ENCODE measurements at places on chromosomes 6 and 20.

DNA sequence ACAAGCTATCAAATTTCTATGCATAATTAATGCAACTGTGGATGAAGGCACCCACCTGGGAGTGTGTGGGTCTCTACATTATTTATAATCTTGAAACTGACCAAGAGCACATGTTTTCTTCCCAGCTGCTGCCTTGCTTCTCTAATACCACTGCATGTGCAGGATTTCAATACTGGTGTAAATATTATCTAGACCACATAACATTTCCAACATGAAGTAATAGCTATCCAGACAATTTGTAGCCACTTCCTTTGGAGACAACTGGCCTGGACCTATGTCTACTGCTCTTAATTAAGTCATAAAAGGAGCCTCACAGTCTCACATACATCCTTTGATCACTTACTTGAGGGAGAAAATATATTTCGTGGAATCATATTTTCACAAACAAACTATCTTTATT, 180.7 kb downstream of the HIVEP2 start:
- no peak for DNase-seq

- DNase-seq, result no peak
Observed at GRCh38 chr6:34760108-34760507, 2.8 kb downstream of the SNRPC start.

GRCh38 chr20:24954151-24954550, 5.1 kb downstream of the CST7 start:
- no peak for DNase-seq

DNA sequence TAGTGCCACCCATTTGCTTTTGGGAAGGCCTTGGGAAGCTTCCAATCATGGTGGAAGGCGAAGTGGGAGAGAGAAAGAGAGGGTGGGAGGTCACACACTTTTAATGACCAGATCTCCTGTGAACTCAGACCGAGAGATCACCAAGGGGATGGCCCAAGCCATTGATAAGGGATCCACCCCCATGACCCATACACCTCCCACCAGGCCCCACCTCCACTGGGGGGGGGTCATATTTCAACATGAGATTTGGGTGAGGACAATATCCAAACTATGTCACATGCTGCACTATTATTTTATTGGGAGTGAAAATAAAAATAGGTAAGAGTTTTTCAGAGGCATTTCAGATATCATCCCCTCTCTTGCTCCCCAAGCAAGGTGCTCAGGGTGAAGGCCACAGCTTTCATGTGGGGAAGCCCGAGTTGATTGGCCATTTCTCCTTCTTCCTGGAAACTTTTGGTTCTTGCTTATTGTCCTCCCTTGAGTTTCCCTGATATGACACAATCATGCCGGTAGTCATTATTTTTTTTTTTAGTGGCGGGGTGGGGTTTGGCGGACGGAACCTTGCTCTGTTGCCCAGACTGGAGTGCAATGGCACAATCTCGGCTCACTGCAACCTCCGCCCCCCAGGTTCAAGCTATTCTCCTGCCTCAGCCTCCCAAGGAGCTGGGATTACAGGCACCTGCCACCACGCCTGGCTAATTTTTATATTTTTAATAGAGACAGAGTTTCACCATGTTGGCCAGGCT, 15.2 kb downstream of the GMPR start:
- no peak for DNase-seq

- no peak for DNase-seq
Observed at GRCh38 chr20:24350923-24351368, 118.5 kb upstream of the SYNDIG1 start.

GRCh38 chr6:136502786-136503185, 47.4 kb downstream of the MAP7 start:
- no peak for DNase-seq

- DNase-seq, result no peak
Observed at GRCh38 chr6:78300885-78301284, 566.5 kb upstream of the IRAK1BP1 start.

DNA sequence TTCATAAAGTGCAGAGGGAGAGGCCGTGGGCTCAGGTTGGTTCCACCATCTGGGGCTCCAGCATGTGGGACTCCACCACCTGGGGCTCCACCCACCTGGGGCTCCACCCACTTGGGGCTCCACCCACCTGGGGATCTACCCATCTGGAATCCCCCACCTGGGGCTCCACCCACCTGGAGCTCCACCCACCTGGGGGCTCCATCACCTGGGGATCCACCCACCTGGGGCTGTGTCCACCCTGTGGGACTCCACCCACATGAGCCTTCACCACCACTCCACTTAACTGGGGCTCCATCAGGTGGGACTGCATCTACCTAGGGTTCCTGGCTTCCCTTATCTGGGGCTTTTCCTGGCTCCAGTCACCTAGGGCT, 226.0 kb upstream of the CDYL start:
- no peak for DNase-seq

- no peak for DNase-seq
Observed at GRCh38 chr6:1087154-1087843, 224.6 kb upstream of the FOXQ1 start.

GRCh38 chr6:28081486-28081751, 1.1 kb downstream of the ZNF165 start:
- no peak for DNase-seq

GRCh38 chr20:38256021-38256420, 4.5 kb downstream of the KIAA1755 start:
- no peak for DNase-seq

DNA sequence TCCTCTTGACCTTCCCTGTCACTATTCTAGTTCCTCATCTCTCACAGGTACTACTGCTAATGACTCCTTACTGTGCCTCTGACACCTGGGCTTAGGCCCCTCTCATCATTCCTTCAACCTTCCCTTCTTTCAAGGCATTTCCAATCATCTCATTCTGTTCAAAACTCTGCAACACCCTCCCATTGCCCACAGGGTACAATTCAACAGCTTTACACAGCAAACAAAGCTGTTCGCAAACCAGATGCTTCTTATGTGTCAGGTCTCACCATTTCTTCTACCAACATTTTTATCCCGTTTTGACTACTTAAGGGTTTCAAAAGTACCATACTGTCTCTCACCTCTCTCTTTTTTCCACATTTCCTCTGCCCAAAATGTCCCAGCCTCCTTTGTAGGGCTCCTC, 84.4 kb upstream of the ID4 start:
- no peak for DNase-seq

- no peak for DNase-seq
Observed at GRCh38 chr20:39829661-39830060, 859.4 kb downstream of the MAFB start.

- no peak for DNase-seq
Observed at GRCh38 chr6:36478051-36478526, 35.3 kb downstream of the KCTD20 start.

- no peak for DNase-seq
Observed at GRCh38 chr6:113591896-113592827, 265.0 kb upstream of the MARCKS start.

DNA sequence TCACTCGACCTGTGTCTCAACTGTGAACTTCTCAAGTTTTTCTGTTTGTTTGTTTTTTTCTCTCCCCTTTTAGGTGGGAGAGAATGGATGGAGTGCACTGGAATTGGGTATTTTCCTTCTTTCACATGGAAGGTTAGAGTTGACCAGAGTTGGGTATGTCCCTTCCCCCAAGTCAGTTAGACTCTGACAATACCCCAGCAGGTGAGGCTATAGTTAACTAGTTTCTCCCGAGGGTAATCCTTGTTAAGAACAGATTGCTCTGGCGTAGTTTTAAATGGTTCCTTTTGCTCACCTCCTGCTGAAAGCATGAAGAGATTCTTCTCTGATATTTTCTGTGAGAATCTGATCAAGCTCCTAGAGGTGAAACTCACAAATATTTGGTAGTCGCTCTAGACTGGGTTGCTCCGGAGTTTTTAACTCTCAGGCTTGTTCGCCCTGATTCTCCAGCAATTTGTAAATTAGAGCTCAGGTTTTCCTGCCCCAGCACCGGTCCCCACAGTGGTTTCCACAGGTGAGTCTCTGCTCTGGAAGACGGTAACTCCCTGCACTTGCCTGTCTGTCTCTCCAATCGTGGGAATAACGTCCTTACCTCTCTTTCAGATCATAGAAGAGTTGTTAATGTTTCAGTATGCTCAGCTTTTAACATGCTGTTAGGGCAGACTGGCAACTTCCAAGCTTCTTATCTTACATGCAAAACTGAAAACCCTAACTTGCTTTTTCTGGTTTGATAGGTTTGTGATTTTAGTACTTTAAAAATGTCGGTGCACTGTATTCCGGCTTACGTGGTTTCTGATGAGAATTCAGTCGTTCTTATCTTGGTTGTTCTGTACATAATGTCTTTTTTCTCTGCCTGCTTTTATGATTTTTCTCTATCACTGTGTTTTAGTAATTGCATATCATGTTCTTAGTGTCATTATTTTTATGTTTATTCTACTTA, 111.2 kb upstream of the HIVEP1 start:
- no peak for DNase-seq

GRCh38 chr6:88653936-88654335, 309.5 kb downstream of the RNGTT start:
- no peak for DNase-seq

DNA sequence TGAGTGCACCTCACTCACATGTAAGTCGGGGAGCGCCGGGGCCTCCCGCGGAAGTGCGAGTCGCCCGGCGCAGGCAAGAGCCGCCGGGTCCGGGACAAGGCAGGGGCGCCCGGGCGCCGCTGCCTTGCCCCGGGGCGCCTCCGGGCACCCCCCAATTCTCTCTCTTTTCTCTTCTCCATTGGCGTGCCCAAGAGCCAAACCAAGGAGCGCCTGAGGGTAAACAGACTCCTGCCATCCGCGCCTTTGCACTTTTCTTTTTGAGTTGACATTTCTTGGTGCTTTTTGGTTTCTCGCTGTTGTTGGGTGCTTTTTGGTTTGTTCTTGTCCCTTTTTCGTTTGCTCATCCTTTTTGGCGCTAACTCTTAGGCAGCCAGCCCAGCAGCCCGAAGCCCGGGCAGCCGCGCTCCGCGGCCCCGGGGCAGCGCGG, 36.8 kb downstream of the GNAS start:
- DNase-seq, result no peak

- DNase-seq, result no peak
Observed at GRCh38 chr20:20778676-20779075, 66.2 kb upstream of the RALGAPA2 start.

- DNase-seq, result no peak
Observed at GRCh38 chr6:32982702-32983492, 14.5 kb downstream of the BRD2 start.

DNA sequence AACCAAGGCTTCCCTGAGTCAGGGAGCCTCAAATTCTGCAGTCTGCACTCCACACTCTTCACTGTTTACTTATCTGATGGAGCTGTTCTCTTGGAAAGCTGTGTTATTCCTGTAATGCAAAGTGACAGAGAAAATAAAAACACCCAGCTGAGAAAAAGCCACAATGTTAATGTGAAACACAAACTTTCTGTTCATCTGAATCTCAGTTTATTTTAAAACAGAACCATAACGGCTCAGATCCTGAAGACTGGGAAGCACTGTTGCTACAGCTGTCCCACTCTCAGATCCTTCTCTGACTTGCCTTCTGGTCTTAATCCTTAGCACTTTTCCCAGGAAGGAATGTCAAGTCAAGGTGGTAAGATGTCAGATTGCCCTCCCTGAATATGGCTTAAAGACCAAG, 736.6 kb downstream of the DHX35 start:
- no peak for DNase-seq

- DNase-seq, result no peak
Observed at GRCh38 chr20:25150016-25150415, 45.5 kb upstream of the ENTPD6 start.

GRCh38 chr6:144190593-144190992, 40.3 kb downstream of the STX11 start:
- DNase-seq, result no peak

GRCh38 chr6:131558922-131559321, 14.1 kb upstream of the ARG1 start:
- no peak for DNase-seq

GRCh38 chr6:1679031-1679687, 69.4 kb downstream of the FOXC1 start:
- DNase-seq, result no peak

DNA sequence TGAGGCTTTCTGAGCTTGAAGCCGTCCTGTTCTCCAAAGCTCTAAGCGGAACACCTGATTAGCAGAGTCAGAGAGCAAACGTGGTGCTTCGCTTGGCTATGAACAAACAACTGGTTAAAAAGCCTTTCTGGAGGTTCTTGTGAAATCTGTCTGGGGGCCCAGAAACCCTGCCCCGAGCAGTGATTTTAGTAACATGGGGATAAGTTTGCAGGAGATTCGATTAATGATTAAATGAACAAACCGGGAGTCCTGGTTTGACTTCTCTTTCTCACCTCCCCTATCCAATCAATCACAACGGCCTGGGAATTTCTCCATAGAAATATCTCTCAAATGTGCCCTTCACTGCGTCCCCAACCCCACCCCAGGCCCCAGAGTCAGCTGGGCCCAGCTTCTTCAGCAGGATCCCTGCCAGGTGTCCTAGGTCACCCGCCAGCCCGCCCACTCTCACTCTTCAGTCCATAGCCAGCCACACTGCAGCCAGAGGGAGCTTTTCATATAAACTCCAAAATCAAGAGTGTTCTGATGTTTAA, 43.6 kb downstream of the ZDHHC14 start:
- no peak for DNase-seq

- no peak for DNase-seq
Observed at GRCh38 chr20:2109425-2110210, 8.0 kb downstream of the STK35 start.

DNA sequence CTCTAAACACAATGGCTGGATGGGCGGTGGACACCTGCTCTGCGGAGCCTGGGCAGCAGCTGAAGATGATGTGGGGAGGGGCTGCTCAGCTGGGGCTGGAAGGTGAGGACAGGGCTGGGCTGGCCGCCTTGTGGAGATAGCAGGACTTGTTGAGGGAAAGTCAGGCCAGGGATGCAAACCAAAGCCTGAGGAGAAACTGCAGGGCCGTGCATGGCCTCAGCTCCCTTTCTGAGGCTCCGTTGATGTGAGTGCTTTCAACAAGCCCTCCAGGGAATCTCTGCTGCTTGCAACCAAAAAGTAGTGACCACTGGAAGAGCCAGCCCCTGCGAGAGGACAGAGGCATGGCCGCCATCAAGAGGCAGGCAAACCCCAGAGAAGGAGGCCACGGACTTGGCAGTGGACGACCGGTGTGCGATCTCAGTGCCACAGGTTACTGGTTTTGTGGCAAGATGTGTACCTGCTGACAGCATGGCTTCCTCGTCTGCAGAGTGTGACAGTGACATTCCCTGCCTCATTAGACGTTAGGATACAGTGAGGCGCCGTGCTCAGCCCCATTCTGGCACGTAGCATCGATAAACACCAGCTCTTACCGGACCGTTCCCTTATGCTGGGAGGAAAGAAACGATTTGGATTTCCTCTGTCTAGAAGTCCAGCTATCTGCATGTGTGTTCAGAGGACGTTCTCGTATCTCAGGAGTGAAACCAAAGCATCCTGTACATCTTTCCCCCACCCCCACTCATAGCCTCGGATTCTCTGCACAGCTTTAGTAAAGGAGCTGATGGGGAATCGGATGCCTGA, 37.9 kb downstream of the ERMARD start:
- no peak for DNase-seq

- no peak for DNase-seq
Observed at GRCh38 chr20:15609921-15610320, 963.3 kb downstream of the KIF16B start.

GRCh38 chr6:43604174-43604573, 24.9 kb downstream of the GTPBP2 start:
- DNase-seq, result no peak

Measured in NCI-H187 treated with DMSO at 0.1 percent for 48 hours (cell line).